ENCODE measurements at places on chromosomes 3 and 15.

- no peak for DNase-seq
Measured at GRCh38 chr3:61663356-61664104, 102.2 kb downstream of the PTPRG start.

- DNase-seq = no peak
Measured at GRCh38 chr3:14019459-14019858, 105.2 kb downstream of the CHCHD4 start.

GRCh38 chr3:90180096-90180495 lies 1072.7 kb downstream of the EPHA3 start:
- no peak for DNase-seq

DNA sequence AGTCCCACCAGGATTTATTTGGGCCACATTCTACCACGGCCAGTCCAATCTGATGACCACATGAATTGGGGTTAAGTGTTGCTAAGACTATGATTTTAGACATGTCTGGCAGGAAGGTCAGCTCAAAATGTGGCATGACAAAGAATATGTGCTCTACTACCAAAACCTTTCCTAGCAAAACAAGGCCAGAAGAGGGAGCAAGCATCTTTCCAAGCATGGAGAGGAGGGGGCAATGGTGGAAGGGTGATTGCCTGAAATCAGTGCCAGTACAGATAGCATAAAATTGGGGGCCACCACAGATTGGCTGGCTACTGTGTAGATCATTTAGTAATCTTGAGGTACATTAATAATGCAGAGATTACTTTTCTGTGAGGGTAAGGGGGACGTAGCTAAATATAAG lies 43.2 kb downstream of the TMEM39A start:
- DNase-seq = no peak

- DNase-seq = no peak
Measured at GRCh38 chr3:170429050-170429449, 10.4 kb downstream of the CLDN11 start.

GRCh38 chr15:89514596-89515406 lies 18.4 kb upstream of the RHCG start:
- DNase-seq = no peak

DNA sequence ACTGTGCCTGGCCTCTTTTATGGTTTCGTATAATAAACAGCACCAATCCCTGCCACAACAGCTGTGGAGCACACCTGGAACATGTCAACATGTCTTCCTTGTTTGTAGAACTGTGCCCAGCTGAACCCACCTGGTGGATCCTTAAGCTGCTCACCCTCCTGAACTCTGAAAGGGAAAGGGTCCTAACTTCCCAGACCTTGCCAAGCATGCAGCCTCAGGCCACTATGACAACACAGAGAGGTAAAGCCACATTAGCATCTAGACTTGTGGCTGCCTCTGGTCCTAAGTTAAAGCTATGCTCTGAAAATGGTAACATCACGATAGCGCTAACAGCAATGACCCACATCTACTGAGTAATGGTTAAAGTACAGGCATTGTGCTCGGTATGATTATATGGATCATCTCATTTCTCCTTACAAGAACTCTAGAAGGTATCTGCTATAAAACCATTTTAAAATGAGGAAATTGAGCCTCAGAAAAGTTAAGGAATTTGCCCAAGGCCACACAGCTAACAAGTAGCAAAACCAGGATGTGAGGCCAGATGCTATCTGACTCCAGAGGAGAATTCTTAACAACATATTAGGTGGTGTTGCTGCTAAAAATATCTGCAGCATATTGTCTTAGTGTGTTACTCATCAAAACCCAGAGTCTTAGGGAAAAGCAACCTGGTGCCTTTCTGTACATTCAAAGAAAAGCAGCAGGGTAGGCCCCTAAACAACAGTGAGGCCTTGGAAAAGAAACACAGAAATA lies 23.1 kb upstream of the HERC1 start:
- no peak for DNase-seq

GRCh38 chr3:158961471-158961870 lies 159.6 kb downstream of the MFSD1 start:
- DNase-seq = no peak

- no peak for DNase-seq
Measured at GRCh38 chr3:53003320-53003719, 42.6 kb downstream of the SFMBT1 start.

DNA sequence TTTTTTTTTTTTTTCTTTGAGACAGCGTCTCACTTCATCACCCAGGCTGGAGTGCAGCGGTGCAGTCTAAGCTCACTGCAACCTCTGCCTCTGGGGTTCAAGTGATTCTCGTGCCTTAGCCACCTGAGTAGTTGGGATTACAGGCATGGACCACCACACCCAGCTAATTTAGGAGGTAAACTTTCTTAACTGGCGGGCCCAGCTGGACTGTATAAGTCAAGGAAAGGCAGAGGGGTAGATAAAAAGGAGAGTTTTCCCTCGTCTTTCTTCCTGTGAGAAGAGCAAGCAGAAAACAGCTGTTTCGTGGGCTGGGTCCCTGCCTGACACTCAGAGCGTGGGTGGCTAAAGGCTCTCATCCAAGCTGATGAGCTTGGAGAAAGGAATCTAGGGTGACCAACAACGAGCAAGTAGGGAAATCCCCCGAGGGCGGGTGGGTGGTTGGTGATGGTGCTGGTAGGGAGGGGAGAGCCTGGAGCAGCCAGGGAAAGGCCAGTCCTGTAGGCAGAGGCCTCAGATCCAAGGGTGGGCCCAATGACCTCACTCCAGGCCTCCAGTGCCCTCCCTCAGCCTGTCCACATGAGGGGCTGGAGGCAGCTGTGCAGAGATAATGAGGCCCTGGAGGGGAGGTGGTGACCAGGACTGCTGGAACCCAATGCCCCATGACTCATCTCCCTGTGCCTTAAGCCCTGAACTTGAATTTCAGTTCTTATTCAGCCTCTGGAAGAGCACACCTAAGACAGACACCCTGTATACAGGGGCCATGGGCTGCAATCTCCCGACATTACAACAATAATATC lies 43.1 kb upstream of the LIMD1 start:
- peak; percentile 24 for DNase-seq

GRCh38 chr3:25589104-25589782 lies 75.5 kb downstream of the TOP2B start:
- DNase-seq = no peak

- no peak for DNase-seq
Measured at GRCh38 chr3:80492162-80492561, 724.4 kb upstream of the ROBO1 start.

DNA sequence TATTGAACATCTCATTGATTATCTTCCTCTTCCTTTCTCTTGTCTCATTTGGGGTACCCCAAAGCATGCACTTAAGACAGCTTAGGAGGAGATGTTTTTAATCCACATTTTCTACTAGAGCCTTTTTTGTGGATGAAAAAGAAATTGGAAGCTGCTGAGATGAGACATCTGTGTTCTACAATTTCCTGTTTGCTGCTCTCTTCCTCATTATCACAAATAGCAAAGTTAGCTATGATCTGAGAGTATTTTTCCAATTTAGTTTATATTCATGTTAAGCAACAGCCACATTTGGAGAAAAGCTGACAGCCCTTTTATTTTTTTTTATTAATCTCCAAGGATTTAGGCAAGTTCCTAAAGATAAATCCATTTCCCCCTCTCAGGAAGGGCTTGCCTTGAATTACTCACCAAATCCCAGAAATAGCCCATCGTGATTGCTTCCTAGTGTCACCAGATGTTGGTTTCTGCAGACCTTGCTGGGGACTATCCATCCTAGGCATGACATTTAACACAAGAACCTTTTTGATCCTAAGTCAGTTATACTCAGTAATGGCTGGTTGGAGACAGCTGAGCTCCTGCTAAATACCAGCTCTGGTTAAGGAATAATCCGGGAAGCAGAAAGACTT lies 70.8 kb upstream of the FILIP1L start:
- DNase-seq = no peak

DNA sequence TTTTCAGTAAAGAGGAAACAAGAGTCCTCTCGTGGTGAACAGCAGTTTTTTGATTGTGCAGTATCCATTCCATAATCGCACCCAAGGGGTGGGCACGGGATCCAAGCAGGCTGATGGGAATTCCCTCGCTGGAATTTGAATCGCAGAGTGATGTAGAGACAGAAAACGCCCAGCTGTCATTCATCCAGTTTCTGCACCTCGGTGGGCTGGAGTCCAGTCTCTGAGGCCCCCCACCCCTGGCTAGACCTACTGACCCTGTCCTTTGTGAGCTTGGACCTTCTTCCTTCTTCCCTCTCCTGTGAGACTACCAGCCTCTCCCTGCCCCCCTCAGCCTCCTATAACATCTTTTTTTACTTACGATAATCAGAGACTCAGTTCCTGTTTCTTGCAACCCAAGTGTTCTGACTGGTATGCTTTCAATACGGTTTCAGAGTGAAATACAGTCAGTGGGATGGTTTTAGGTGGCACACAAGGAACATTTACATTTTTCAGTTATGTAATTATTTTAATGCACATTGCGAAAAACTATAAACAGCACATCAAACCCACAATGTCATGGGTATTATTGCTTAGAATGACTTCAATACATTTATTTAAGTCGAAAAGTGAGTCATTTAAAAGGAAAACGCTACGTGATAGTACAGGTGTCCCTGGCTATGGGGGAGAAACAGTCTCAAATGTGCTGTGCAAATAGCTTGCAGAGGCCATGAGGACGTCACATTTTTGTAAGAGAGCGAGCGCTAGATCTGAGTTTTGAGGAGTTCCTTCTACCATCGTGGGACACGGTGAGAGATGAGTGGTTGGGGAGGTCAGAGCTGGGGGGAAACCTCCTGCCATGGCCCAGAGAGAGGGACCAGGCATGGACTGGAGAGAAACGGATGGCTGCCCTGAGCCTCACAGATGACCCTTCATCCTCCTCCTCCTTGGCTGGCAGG lies 37.5 kb upstream of the CHST2 start:
- no peak for DNase-seq

DNA sequence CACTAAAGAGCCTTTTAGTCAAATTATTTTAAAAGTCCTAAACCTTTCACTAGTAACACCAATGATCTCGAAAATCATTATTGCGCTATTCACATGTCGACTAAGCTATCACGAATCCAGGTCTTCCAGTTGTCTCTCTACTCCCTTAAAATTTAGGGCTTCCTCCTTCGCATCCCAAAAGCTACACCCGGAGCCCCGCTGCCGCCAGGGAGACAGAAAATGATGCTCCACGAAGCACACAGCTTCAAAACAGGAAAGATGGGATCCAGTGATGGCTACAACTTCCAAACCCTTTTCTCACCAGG lies 253 bp downstream of the IFT80 start:
- DNase-seq = no peak

DNA sequence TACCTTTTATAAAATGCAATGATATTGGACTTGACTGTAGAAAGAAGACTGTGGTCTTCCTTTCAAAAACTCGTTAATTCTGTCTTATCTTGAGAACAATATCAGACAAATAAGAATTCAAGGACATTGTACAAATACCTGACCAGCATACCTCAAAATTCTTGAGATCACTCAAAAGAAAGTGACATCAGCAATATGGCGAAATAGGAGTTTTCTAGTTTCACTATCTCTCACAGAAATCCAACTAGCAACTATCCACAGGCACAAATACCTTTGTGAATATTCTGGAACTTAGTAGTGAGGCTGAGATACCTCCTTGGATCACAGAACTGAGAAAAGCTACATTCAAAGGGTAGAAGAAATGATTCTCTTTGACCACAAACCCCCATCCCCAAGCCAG lies 419.7 kb downstream of the ZNF385D start:
- DNase-seq = no peak

DNA sequence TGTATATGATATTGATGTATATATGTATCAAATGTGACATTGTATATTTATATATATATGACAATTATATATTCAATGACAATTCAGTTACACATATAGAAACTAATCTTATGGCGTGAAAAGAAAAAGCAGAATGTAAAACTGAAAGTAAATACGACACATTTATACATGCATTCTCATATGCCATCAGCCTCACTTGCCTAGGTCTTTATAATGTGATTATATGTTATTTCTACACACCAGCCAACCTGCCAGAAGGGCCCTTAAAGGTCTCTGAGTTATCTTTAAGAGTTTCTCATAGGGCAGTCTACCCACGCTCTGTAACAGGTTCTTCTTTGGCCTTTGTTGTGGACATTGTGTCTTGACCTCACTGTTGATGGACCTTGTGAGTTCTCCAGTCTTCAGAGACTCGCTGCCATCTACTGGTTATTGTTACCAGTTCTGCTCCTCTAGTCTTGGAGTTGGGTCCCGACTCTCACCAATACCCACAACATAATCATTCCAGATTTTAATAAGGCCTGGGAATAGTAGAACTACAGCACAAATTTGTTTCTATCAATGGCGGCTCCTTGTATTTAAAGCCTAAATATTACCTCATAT lies 371.5 kb upstream of the GOLIM4 start:
- DNase-seq = peak; percentile 15

DNA sequence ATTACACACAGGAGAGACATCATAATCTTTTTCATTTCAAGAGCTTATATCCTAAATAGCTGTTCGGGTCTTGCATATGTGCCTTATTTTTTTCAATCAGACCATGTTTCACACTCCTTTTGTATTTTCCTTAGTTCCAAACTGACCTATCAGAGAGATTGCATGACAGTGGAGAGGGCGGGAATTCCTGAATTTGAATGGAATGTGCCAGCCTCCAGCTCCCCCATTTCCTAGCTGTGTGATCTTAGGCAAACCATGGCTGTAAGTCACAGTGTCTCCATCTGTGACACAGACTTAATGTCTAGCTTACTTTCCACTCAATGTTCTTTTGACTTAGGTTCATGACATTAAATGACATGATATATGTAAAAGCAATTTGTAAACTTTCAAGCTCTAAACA lies 62.0 kb upstream of the CSTA start:
- no peak for DNase-seq

GRCh38 chr3:71201939-71202338 lies 381.6 kb downstream of the FOXP1 start:
- DNase-seq = no peak

DNA sequence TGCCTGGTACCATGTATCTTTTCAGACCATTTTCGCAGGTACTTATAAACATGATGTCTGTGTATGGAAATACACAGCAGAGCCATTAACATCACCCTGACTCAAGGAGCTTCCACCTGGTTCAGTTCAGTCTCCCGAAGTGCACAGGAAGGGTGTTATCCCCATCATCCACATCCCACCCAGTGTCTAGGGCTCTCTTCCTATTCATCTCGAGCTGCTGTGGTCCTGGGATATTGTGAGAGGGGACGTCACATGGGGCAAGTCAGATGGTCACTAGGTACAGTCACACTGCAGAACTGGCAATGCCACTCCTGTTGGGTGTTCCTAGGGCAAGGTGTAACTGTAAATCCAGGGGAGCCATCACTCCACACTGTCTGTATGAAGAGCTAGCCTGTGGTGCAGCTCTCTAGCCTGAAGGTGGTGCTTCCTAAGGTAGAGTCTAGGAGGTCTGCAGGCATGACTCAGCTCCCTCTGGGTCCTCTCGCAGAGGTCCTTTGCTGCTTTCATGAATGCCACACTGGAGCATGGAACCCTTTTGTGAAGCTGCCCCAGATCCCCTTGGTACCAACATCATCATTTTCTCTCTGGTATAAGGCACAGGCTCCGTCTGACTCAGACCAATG lies 13.9 kb downstream of the ISLR2 start:
- DNase-seq = no peak

DNA sequence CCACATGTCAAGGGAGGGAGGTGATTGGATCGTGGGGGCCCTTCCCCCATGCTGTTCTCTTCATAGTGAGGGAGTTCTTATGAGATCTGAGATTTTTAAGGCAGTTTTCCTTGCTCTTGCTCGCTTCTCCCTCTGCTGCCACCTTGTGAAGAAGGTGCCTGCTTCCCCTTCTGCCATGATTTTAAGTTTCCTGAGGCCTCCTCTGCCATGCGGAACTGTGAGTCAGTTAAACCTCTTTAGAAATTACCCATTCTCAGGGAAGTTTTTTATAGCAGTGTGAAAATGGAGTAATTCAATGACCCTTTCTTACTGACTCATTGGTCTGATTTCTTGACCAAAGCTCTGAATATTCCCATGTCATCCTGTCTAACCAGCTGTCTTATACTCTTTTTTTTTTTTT lies 484.4 kb upstream of the TPRG1 start:
- no peak for DNase-seq
